DMS153 (cell line): ENCODE measurements at places on chromosomes 13 and 19.

DNA sequence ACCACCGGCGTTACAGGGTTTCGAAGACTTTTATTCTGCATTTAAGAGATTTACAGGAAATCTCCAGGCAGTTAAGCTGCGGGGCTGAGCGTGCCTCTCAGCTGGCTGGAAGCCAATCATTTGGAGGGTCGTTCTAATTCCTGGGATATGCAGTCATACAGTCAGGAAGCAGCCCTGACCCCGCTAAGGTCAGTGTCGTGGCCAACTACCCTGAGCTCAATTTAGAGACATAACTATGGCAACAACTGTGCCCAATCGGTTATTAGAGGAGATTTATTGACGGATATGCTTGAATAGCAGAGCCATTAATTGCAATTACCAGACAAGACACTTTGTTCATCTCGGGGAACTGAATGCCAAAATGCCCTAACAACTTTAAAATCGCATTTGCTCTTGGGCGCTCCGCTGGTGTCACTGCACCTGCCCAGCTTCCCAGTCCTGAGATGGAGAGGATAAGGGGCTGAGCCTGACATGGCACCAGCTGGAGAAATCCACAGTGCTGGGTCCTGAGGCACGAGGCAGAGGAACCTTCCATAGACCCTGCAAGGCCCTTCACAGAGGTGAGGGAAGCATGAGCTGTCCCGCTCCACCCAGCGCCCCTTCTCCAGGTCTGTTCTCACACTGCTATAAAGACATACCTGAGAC lies 15.1 kb upstream of the ZNF507 start:
- no peak for DNase-seq

DNA sequence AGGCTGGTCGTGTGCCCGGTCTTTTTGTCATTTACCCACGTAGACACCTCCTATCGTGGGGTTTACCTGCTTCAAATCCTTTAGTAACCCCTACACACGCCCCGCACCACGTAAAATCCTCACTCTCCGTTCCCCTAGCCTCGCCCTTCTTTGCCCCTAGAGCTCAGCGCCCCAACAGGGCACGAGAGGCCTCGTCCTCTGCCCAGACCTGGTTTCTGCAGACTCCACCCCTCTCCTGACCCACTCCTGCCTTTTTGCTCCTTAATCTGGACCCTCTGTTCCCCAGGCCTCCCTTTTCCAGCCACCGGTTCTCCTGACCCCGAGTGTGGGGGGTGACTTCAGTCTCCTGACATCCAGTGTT lies 412 bp downstream of the ZNF528 start:
- DNase-seq, result no peak

GRCh38 chr13:110305001-110305400 lies 2.0 kb downstream of the COL4A1 start:
- DNase-seq, result no peak

DNA sequence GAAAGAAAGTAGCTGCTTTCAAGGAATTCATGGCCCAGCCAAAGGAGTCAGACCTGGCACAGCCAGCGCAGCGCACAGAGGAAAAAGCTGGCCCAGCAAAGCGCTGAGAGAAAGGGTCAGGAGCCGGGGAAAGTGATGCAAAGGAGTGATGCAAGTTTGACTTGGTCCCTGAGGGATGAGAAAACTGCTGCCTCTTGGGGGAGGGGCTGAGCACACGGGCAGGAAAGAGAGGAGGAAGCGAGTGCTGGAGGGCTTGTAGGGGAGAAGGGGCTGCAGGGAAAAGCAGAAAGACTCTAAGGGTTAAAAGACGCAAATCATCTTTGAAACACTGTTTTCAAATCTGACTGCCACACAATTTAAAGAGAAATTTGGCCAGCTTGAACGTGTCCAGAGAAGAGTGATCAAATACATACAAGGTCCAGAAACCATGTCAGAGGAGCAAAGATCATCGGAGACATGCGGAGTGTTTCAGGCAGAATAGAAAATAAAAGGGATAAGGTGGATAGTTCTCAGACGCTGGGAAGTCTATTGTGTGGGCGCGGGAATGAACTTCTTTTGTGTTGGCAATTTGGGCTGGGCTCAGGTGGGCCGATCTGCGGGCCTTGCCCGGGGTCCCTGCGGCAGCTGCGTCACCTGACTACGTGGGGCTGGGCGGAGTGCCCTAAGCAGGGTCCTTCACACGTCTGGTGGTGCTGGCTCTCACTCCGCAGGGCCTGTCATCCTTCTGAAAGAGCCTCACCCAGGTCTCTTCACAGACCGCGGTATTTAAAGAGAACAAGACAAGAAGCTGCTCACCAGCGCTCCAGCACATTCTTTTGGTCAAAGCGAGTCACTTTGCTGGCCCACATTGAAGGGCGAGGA lies 18.1 kb downstream of the N4BP2L1 start:
- DNase-seq, result peak; percentile 12

DNA sequence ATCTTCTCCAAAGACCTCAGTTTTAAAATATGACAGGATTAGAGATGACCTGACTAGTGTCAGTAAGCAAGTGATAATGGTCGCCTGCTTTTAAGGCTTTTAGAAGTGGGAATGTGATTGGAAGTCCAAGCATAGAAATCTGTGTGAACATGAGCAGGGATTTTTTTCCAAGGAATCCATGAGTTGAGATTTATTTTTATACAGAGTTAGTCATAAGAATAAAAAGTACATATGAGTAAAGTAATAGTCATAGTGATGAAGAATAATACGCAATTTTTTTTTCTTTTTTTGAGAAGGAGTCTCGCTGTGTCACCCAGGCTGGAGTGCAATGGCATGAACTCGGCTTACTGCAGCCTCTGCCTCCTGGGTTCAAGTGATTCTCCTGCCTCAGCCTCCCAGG lies 1.6 kb downstream of the ZNF546 start:
- no peak for DNase-seq

DNA sequence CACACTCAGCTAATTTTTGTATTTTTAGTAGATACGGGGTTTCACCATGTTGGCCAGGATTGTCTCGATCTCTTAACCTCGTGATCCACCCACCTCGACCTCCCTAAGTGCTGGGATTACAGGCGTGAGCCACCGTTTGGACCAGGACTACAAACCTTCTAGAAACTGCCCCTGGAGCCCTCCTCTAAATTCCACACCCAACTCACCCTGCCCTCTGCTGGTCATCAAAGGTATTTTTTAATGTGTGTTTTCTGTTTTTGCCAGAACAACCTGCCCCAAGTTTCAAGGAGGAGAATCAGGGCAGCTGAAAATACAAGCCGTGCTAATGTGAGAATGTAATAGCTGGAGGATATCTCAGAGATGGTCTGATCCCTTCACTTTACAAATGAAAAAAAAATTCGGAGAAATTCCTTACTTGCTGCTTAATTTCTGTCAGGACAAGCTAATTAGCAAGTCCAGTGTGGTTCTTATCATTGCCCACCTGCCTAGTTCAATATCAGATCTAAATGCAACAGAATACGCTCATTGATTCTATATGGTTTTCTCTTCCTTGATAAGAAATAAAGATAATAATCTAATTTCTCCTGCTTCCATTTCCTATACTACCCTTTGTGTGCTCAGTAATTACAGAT lies 4.1 kb downstream of the ATP8A2 start:
- no peak for DNase-seq

- DNase-seq, result peak; percentile 22
Measured at GRCh38 chr19:2488942-2489731, 13.2 kb downstream of the GADD45B start.

- DNase-seq, result no peak
Measured at GRCh38 chr13:23615395-23616081, 45.3 kb downstream of the TNFRSF19 start.

DNA sequence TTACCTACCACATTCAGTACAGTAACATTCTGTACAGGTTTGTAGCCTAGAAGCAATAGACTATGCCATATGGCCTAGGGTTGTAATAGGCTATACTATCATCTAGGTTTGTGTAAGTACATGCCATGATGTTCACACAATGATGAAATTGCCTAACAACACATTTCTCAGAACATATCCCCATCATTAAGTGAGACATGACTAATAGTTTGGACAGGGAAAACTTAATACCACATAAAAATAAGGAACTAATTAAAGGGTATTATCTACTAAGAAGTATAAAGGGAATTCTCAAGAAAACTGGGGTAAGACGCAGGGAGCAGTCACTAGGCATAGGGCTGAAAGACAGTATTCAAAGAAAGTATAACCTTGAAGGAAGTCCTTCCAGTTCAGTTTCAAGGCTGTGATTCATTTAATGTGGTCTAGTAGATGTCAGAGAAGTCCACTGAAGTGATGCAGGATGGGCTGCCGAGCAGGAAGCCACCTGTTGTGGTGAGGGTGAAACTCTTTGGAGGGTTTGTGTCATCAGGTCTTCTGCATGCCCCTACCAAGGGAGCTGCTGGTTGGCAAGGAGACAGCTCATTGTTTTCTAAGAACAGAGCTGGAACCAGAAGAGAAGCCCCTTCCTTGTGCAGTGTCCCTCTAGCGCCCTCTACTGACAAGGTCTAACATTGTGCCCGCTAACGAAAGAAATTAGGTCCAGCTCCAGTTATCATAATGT lies 122.9 kb downstream of the OLFM4 start:
- DNase-seq, result peak; percentile 78

- DNase-seq, result no peak
Measured at GRCh38 chr13:85993567-85993966, 194.3 kb upstream of the SLITRK6 start.

DNA sequence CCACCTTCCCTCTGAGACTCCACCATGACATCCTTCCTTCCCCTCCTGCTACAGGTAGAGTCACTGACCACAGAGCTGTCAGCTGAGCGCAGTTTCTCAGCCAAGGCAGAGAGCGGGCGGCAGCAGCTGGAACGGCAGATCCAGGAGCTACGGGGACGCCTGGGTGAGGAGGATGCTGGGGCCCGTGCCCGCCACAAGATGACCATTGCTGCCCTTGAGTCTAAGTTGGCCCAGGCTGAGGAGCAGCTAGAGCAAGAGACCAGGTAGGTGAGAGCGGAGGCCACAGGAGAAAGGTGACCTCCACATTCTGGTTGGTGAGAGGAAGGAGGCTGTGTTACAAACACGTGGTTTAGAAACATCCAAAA lies 27.6 kb downstream of the KCNC3 start:
- no peak for DNase-seq

GRCh38 chr13:50326811-50327210 lies 311.6 kb downstream of the KCNRG start:
- no peak for DNase-seq
